ENCODE measurements at places on chromosomes 16 and 17. TPM values are rescaled to one million over a fixed set of nuclear protein-coding genes. Genes with fewer than 3 reads are reported as not detected.

The TMC6 gene
- 253 TPM for polyA plus RNA-seq

The SYT17 gene
- not detected for polyA plus RNA-seq

The EFCAB5 gene
- polyA plus RNA-seq, result not detected

The PRSS53 gene
- 0.49 TPM for polyA plus RNA-seq

The SPN gene
- polyA plus RNA-seq, result 92.9 TPM

The CAVIN1 gene
- not detected for polyA plus RNA-seq

The TCAP gene
- polyA plus RNA-seq, result not detected

The SLC16A11 gene
- polyA plus RNA-seq, result 2.0 TPM

The TBC1D3I gene
- 0.09 TPM for polyA plus RNA-seq

The PPL gene
- polyA plus RNA-seq, result 0.48 TPM

The SCNN1B gene
- not detected for polyA plus RNA-seq

The C16orf74 gene
- 17.2 TPM for polyA plus RNA-seq
